ENCODE measurements at places on chromosomes 16 and 17.

DNA sequence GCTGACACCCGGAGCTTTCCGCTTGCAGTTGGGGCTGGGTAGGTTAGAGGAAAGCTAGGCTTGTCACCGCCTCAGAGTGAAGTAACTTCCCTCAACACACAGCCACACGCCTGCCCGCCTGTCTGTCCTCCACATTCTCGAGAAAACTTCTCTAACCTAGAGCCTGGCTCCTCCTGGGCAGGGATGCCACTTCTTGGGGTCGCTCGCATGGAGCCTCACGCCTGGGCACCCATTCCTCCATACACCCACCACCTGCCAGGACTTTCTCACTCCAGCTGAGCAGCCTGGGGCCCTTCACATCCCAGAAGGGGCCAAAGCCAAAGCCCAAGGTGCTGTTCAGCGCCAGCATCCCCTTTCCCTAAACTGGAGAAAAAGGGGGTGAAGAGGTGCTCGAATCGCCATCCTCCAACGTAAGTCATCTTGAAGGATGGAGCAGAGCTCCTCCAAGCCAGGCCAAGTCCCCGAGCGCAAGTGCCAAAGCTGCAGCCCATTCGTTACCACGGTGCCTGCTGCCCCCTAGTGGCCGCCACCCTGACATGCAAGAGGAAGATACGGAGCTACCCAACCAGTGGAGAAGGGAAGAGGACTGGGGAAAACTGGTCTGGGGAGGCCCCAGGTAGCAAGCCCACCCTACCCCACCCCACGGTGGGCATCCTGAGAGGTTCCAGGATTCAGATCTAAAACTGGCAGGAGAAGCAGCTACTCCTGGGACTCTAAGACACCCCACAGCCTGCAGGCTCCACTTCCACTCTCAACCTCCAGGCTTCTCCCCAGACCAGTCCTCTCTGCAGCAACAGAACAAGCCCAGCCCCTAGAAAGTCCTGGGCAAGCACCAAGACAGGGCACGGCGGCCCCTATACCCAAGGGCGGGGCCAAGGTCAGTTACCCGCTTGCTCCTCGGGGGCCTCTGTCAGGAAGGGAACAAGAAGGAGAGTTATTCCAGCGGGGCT, 63.1 kb downstream of the MYO18A start:
- DNase-seq = no peak

DNA sequence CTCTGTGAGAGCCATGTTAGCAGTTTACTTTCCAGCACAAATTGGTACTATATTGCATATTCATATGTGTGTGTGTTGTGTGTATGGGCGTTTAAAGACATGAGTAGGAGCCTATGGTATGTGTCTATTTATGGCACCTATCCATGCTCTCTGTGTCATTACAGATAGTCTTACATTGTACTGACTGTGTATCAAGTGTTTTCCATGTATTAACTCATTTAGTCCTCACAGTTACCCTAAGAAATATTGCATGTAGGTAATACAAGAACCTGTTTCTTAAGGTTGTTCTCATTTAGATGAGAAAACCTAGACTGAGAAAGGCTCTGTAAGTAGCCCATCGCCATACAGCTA, 1.6 kb downstream of the ALG1 start:
- DNase-seq = no peak

GRCh38 chr16:1895068-1895467, 23.1 kb upstream of the MEIOB start:
- no peak for DNase-seq

- DNase-seq = no peak
Observed at GRCh38 chr16:66266436-66267291, 99.8 kb upstream of the CDH5 start.

DNA sequence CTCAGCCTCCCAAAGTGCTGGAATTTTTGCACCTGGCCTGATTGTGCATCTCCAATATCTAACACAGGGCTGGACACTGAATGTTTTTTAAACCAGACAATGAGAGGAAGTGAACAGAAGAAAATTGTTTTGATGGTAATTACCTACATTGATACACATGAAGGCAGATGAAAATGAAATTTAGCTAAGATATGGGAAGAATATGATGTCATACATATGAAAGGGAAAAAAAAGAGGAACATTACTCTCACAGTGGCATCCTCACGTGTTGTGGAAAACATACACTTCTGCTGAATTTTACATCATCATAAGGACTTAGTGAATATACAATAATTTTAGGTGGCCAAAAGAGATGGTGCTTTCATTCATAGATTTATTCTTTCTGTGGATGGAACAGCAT, 111.7 kb downstream of the SYCE1L start:
- no peak for DNase-seq

DNA sequence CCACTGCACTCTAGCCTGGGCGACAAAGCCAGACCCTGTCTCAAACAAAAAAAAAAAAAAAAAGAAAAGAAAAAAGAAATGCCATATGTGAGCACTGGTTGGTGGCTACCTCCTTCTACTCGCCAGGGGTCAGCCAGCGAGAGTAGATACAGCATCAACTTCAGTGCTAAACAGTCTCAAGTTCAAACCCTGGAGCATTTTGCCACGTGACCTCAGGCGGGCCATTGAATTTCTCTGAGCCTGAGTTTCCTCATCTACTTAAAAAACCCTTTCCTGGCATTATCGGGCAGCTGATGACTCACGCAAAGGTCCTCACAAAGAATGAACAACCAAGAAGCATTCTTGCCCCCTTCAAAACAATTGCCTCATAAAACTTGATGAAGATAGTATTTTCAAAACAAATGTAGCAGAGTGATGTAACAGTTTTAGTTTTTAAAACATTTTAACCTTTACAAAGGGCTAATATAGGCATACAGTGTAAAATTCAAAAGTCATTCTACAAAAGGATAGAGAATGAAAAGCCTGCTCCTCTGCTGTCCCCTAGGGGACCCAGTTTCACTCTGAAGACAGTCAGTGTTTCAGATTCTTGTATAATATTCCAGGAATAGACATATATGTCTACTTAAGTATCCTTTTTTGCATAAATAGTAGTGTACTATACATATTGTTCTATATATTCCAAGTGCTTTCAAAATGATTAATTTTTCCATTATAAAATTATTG, 28.4 kb downstream of the DNAH2 start:
- peak; percentile 76 for DNase-seq

DNA sequence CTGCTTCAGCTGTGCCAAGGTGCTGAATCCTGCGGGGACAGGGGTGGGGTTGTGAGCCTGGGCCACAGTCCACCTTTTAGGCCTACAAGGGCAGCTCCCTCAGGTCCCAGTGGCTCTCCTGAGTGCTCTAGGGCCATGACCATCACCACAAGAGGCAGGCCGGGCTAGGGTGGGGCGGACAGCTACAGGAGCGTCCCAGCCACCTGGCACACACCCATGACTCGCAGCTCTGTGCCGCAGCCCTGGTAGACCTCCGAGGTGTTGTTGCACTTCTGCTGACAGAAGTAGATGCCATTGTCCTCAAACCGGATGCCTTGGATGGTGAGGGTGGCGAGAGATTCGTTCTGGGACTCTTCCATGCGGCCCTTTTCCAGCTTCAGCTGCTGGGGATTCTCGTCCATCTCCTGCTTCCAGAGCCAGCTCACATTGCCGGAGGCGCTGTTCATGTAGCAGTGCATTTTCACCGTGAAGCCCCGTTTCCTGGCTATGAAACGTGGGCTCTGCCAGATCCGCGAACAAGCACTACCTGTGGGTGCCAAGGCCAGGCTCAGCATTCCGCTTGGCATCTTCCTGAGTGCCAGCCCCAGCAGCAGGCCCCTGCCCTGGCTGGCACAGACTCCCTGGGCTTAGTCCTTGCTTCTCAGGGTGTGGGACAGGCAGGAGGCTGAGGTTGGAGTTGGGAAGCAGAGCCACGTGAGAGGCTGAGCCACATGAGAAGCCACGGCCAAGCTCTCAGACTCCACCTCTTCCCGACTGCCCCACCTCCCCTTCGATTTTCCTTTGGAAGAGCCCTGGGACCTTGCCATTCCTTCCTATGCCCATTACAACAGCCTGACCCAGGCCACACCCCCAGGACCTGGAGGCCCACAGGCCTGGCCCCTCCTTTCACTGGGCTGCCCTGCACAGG, 2.0 kb downstream of the CD79B start:
- no peak for DNase-seq

DNA sequence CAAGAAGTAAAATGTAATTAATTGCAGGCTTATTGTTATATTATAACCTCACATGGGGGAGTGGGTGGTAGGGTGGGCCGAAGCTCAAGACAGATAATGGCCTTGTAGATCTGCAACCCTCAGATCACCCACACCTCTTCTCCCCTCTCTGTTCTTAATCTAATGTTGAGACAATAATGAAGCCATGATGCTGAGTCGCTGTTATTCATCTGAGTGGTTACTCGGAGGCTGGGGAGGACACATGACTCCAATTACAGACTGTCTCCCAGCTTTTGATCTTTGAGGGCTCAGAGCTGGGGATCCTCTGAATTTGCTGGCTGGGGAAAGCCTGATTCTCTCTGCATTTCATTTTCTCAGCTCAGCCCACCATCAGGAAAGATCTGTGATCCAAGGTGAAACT, 275.3 kb downstream of the SHISA9 start:
- DNase-seq = no peak

- no peak for DNase-seq
Observed at GRCh38 chr16:24821129-24821528, 24.6 kb upstream of the SLC5A11 start.

DNA sequence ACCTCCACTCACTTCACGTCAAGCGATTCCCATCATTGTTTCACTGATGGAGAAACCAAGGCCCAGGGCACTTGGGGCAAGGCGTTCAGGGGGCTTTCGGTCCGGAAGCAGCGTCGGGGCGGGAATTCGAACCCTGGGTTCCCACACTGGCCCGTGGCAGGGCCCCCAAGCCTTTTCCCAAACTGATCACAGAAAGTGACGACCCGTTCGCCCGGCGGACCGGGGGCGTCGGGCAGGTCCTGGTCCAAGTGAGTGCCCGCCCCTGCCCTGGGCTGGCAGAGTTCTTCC, 856 bp upstream of the MON1B start:
- DNase-seq = no peak

- no peak for DNase-seq
Observed at GRCh38 chr16:89981414-89981813, 32.9 kb downstream of the DEF8 start.

GRCh38 chr17:4586043-4586442, 1.7 kb downstream of the SMTNL2 start:
- DNase-seq = no peak

GRCh38 chr16:9364721-9365369, 273.4 kb downstream of the HAPSTR1 start:
- DNase-seq = no peak

- no peak for DNase-seq
Observed at GRCh38 chr17:65345261-65346005, 208.3 kb downstream of the RGS9 start.

- no peak for DNase-seq
Observed at GRCh38 chr17:72123530-72124437, 3.0 kb downstream of the SOX9 start.

- DNase-seq = no peak
Observed at GRCh38 chr17:80890921-80891396, 100.7 kb upstream of the CHMP6 start.

- DNase-seq = no peak
Observed at GRCh38 chr17:74152591-74153455, 50.7 kb upstream of the RPL38 start.

- DNase-seq = no peak
Observed at GRCh38 chr16:19344980-19345379, 59.4 kb downstream of the CLEC19A start.

- no peak for DNase-seq
Observed at GRCh38 chr16:8647721-8648318, 26.3 kb downstream of the METTL22 start.

GRCh38 chr17:32318071-32318470, 23.9 kb downstream of the C17orf75 start:
- no peak for DNase-seq

GRCh38 chr17:67262435-67263117, 17.6 kb upstream of the HELZ start:
- peak; percentile 30 for DNase-seq

- no peak for DNase-seq
Observed at GRCh38 chr17:79547586-79547985, 63.3 kb downstream of the RBFOX3 start.

- peak; percentile 81 for DNase-seq
Observed at GRCh38 chr16:85821390-85822135, 22.1 kb downstream of the COX4I1 start.

DNA sequence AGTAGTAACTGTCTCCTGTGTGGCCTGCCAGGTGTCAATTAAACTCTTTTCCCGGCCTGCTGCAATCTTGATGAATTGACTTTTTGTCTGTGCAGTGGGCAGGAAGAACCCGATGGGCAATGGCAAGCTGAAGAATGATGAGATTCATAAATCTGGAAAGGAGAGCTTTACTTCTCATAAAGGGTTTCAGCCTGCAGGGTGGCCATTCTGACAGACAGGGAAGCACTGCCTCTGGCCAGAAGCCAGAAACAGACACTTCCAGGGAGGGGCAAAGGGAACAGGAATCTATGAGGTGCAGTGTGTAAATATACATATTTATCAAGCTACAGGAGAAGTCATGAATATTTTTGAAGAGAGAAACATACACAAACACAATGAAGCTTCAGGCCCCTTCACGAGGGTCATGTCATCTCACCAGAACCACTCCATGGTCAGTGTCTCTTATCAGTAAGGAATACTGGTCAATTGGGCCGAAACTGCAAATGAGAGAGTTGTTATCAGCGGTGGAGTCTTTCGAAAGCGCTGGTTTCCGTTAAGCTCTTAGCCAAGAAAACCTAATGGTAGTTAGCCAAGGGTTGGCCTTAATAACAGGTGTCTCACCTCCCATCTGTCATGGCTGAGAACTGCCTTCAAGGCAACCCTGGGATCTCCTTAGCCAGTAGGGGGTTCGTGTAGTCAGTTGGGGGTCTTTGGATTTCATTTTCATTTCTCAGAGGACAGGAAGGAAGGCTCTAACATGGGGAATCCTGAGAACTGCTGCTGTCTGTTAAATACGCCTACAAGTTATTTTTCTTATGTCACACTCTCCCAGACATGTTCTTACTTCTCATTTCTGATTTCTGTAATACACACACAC, 1.2 kb upstream of the NARF start:
- DNase-seq = no peak

DNA sequence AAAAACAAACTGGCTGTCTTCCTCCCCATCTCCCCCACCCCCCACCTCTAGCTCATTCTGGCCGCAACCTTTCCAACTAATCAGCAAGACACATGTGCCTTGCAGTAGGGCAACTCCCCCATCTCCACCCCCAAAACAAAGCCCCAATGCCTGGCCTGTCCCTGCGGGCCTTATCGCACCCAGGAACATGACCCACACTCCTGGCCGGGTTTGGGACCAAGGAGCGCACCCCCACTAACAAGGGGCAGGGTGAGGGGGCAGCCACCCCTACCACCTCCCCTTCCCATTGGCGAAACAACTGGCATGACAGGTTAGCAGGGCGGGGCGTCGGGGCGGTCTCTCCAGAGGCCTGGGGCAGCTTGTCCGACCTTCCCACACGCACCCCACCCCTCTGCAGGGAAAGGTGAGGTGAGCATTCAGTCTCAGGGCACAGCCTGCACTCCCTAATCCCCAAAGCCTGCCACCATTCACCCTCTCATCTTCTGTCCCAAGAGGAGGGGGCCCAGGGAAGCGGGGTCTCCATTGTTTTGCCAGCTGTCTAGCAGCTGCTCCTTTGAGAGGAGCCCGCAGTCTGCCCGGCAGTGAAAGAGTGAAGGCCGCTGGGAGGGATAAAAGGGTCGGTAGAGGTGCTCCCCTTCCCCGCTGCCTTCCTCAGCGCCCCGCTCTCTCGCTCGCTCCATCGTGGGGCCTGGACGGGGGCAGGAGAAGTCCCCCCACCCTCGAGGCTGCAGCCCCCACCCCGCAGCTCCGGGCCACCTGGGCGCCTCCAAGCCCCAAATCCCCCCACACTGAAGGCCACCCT, 765 bp downstream of the MYO18A start:
- DNase-seq = no peak
